Activated naive CD8-positive, alpha-beta T cell treated with anti-CD3 and anti-CD28 coated beads, Interleukin-2, amount 50 U/mL, for 24 hours (primary cell): ENCODE measurements at places on chromosomes 6 and 20.
A peak's percentile ranks its signal among the peaks of the same experiment; 100 is the strongest.

DNA sequence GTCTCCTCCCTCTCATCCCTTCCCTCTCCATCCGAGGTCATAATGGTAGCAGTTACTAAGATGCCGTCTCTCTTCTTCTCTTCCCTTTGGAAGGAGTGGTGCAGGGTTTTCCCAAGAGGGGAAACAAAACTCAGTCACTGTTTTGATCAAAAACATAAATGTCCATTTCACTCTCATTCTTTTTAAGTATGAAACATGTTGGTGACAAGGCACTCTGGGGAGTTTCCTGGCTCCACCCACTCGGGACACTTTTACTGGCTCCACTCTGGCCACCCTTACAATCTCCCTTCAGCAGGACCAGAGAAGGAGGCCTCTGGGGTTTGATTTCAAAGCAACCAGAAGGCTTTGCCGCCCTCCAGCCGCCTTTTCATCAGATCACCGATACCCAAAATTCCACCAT lies 57.0 kb downstream of the FGD2 start:
- H3K27ac ChIP-seq, result no peak overlapping the region
- peaks cover 2% of the 10 kb centered on the region for H3K27me3 ChIP-seq
- no peak overlapping the region for H3K4me3 ChIP-seq
- no peak for DNase-seq
- H3K4me1 ChIP-seq, result peaks cover 6% of the 10 kb centered on the region
- H3K36me3 ChIP-seq, result no peaks in the 10 kb centered on the region

GRCh38 chr20:58583176-58583575 lies 67.9 kb upstream of the STX16 start:
- no peak for DNase-seq
- H3K27me3 ChIP-seq, result peaks cover 9% of the 10 kb centered on the region
- no peak overlapping the region for H3K27ac ChIP-seq

GRCh38 chr6:38364127-38364526 lies 275.6 kb downstream of the BTBD9 start:
- H3K36me3 ChIP-seq, result peaks cover 1% of the 10 kb centered on the region
- DNase-seq, result no peak
- no peaks in the 10 kb centered on the region for H3K27me3 ChIP-seq

DNA sequence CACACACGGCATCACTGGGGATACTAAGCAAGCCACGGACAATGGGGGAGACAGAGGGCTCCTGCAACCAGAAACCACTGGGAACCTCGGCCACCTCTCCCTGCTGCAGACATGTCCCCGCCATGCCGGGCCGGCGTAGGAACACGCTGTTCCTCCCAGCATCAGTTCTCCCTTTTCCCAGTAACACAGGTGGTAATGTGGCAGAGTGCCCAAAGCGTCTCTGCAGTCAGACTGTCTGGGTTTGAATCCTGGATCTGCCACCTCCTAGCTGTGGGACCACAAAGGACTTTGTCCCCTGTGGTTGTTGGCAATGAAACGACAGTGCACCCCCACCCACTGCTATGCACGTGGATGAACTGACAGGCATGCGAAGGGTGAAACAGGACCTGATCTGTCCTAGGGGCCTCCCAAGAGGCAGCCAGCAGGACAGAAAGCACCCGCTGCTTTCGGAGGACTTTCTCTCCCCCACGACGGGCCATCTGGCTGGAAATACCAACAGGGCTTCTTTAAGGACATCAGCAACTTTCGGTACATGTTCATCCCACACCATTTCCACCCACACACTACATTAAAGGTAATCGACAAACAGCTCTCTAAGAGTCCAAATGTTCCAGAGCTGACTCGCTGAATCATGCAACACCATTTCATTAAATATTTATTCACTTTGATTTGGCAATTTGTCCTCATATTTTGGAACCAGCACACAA lies 74.1 kb downstream of the SULF2 start:
- H3K36me3 ChIP-seq, result no peaks in the 10 kb centered on the region
- no peak for DNase-seq
- no peaks in the 10 kb centered on the region for H3K4me1 ChIP-seq

GRCh38 chr6:20876561-20876960 lies 342.3 kb downstream of the CDKAL1 start:
- no peaks in the 10 kb centered on the region for H3K27me3 ChIP-seq
- peaks cover 12% of the 10 kb centered on the region for H3K4me1 ChIP-seq
- no peak overlapping the region for H3K4me3 ChIP-seq
- H3K36me3 ChIP-seq, result peaks cover 31% of the 10 kb centered on the region
- DNase-seq, result no peak

DNA sequence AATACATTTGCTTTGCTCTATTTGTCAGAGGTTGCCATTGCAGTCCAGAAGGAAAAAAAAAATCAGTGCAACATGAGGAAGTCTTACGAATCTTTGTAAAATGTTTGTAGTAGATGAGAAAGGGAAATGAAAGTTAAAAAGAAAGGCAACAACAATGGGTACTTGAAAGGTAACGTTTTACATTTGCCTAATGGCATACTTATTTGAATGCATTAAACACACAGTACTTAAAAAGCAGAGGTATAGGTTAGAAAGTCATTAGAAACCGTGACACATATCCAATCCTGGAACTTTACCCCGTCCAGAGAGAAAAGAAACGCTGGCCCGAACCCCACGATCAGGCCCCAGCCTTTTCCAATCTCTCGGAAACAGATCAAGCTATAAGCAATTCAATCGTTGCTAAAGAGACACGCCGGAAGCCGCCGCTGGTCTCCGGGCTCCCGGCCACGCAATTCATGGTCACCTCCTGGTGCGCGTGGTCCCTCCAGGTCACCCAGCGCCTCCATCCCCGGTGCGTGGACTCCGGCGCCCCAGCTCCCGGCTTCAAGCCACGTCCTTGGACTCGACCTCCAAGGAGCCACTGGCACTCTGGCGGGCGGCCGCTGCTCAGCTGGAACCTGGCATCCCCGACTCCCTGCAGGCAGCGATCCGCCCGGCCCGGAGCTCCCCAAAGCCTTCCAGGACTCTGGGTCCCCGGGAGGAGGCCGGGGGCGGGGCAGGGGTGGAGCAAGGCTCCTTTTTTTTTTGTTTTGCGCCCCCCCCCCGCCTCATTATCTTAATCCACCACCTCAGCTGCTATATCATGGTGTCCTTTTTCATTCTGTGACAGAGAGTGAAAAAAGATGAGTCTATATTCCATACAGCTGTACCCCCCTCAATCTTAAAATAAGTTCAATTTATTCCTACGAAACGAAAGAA lies at the start of gene SLC18B1:
TSS of gene SLC18B1 (minus strand) at position 687 of the 918 bp plus-strand sequence. CDS start at position 506, 181 bp downstream.
- H3K27me3 ChIP-seq, result no peaks in the 10 kb centered on the region
- DNase-seq, result peak; percentile 70
- peaks cover 26% of the 10 kb centered on the region for H3K4me1 ChIP-seq
- no peak within 1 kb of the TSS for H3K4me3 ChIP-seq

DNA sequence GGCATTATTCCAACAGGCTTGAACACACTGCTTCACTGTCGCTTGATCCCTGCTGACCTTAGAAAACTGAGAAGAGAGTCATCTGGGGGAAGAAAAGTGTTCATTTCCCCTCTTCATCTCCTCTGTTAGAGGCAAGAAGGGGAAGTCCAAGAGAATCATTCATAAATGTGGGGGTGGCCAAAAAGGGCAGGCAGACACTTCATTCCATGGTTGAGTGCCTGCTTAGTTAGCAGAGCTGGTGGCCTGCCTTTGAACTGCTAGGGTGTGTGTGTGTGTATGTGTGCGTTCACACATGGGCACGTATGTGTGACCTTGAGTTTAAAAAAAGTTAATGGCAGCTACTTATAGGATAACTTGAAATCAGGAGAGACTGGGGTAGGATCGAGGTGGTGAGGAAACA lies 39.4 kb upstream of the RFPL4B start:
- DNase-seq, result peak; percentile 9
- peaks cover 11% of the 10 kb centered on the region for H3K4me1 ChIP-seq
- no peak overlapping the region for H3K4me3 ChIP-seq
- peaks cover 33% of the 10 kb centered on the region for H3K27me3 ChIP-seq
- H3K27ac ChIP-seq, result no peak overlapping the region

- no peak within 1 kb of the TSS for H3K27ac ChIP-seq
- H3K27me3 ChIP-seq, result peaks cover 36% of the 10 kb centered on the region
- H3K4me3 ChIP-seq, result peak within 1 kb of the TSS; percentile 80
Observed at GRCh38 chr6:143677891-143678791, at the start of gene PHACTR2. TSS of gene PHACTR2 (plus strand) at chr6:143677965. CDS start at chr6:143678164, 199 bp downstream.
